ENCODE measurements at places on chromosomes 4 and X. TPM values are rescaled to one million over a fixed set of nuclear protein-coding genes. Genes with fewer than 3 reads are reported as not detected.

Gene TMEM271
- not detected for total RNA-seq

DNA sequence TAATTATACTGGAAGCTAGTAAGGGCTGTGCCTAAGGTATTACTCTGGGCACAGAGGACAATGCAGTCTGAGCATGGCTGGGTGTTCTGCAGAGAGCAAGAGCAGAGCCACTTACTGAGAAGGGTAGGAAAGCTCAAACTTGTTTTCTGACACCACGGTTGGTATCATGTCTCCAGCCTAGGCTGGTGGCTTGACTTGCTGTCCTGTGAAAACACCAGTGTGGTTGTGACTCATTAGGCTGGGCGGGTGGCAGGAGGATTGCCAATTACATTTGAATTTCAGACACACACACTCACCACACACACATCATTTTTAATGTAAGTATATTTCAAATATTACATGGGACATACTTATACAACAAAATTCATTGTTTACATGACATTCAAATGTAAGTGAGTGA is 19.7 kb upstream of the MTM1 start:
- no peak overlapping the region for H3K4me3 ChIP-seq
- no peak overlapping the region for H3K27ac ChIP-seq
- H3K4me1 ChIP-seq: no peaks in the 10 kb centered on the region
- DNase-seq: no peak
- H3K27me3 ChIP-seq: no peaks in the 10 kb centered on the region

DNA sequence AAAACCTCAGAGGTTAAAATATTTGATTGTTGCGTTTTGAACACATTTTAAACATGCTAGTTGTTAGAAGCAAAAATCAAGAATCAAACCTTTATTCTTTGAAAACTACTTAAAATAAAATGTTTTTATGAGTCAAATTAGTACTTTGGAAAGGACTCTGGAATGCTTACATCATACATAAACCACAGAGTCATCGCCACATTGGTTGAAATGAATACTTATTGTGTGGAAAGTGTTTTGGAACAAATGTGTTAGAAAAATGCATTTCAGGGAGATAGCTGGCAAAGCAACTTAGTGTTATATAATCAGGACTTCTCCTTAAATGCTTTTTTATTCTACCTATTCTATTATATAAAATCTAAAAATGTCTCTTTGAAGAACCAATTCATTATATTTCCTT is 49.4 kb upstream of the CAMK2D start:
- no peaks in the 10 kb centered on the region for H3K4me1 ChIP-seq
- no peak for DNase-seq
- no peaks in the 10 kb centered on the region for H3K27me3 ChIP-seq
- no peaks in the 10 kb centered on the region for H3K36me3 ChIP-seq
- H3K4me3 ChIP-seq: no peak overlapping the region

- no peaks in the 10 kb centered on the region for H3K36me3 ChIP-seq
- no peak overlapping the region for H3K27ac ChIP-seq
- H3K4me1 ChIP-seq: no peaks in the 10 kb centered on the region
- H3K4me3 ChIP-seq: no peak overlapping the region
Measured at GRCh38 chr4:19309378-19309777, 942.3 kb upstream of the SLIT2 start.

Gene KIT
- total RNA-seq: 55.8 TPM

DNA sequence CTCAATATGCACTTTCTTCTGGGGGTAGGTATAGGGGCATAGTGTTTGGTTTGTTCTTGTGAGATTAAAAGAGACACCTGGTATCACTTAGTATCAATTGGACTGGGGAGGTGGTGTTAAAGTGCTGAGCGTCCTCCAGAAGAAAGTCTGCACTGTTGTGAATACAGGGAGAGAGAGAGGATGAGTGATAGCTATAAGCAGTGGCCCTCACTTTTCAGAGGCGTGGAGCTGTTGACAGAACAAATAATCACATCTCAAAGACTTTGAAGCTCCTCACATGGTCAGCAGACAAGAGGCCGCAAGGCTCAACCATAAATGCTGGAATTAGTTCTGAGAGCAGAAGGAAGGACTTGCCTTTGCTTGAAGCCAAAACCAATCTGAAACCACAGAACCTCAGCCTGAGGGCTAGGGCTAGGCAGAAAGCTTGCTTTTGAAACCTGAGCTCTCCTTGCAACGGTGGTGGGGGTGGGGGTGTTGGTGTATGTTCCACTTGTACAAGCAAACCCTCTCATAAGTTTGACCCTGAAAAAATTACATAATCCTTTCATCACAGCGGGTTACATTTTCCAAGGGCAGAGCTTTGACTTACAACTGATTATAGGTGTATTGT is 123.2 kb upstream of the SCML1 start:
- no peaks in the 10 kb centered on the region for H3K4me1 ChIP-seq
- DNase-seq: peak; percentile 54
- H3K4me3 ChIP-seq: no peak overlapping the region
- H3K27me3 ChIP-seq: no peaks in the 10 kb centered on the region
